ENCODE measurements at places on chromosomes 4 and X.

- no peak for DNase-seq
These were observed 339.1 kb downstream of the GALNTL6 start for GRCh38 chr4:172152284-172152683.

DNA sequence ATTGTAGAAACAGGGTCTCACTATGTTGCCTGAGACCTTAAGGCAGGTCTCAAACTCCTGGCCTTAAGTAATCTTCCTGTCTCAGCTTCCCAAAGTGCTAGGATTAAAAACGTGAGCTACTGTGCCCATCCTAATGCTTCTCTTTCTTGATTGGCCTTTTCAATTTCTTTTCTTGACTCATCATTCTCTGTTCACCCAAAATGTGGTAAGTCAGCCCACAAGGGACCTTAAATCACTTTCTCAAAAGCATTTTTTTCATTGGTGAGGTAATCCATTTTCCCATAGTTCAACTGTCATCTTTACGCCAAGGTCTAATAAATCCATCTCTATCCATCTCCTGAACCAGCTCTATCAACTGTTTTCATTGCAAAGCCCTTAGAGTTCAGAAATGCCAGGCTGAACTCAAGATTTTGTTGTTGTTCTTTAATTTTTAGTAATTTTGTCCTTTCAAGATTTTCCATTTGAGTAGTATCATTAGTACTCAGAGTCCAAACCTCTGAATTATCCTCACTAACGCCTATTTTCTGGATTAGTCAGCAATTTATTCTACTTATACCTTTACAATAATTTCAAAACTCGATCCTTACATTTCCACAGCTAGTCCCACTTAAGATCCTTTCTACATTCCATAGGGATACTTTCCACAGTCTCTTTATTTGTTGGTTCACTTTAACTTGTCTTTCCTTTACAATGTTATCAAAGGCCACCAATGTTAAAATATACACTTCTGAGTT is 528.6 kb downstream of the IL15 start:
- DNase-seq, result no peak

DNA sequence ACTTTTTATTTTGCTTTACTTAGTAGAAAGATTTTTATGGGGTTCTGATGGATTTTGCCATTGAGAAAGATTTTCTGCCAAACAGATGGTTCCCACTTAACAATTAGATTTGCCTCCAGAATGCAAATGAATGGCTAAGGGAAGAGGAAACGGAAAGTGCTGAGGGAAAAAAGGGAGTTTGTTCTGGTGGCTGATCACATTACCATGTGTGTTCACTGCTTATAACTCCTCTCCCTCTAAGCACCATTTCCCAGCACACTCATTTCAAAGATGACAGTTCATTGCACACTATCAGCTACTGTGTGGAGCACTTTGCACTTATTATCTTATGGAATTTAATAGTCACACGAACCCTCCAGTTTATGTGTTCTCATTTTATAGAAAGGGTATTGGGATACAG is 68.0 kb upstream of the GRID2 start:
- DNase-seq, result no peak

DNA sequence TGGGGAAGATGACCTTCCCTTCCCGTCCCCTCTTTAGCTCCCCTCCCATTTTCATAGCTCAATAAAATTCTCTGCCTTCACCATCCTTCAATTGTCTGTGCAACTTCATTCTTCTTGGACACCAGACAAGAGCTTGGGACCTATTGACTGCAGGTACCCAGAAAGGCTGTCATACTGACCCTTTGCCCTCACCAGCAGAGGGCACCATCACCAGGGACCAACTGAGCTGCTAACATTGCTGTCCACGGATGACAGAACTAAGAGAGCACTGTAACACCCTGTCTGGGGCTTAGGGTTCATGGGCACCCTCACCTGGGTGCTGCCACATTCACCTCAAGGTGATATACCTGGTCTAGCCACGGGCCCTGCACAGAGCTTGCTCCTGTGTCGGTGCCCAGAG is 141.3 kb upstream of the VCX3B start:
- no peak for DNase-seq

GRCh38 chr4:24559889-24560288 is 24.5 kb downstream of the DHX15 start:
- DNase-seq, result no peak

- no peak for DNase-seq
These were observed 106.6 kb upstream of the NAP1L5 start for GRCh38 chr4:88804234-88804633.

- peak; percentile 40 for DNase-seq
These were observed 36.1 kb upstream of the IQSEC2 start for GRCh38 chrX:53317365-53318069.

DNA sequence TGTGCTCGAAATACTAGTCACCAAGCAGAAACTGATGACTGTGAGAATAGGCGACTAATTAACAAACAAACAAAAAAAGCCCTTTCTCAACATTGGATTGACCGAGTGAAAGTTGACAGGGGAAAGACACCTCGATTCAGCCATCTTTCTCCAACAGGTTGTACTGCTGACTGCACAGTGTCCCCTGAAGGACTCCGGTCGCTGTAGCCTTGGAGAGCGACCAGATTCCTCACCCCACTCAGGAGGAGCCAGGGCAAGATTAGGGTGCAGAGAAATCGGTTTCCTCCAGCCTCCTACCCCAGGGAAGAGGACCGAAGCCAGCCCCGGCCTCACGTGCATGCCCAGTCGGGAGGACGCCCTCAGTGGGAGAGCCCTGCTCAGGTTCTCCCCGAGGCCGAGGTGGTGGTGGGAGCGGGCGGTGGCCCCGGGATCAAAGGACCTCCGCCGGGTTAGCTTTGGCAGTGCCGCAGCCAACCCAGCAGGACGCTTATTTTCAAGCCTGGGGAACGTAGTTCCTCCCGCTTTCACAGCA is 1.1 kb upstream of the RAP1GDS1 start:
- peak; percentile 30 for DNase-seq

DNA sequence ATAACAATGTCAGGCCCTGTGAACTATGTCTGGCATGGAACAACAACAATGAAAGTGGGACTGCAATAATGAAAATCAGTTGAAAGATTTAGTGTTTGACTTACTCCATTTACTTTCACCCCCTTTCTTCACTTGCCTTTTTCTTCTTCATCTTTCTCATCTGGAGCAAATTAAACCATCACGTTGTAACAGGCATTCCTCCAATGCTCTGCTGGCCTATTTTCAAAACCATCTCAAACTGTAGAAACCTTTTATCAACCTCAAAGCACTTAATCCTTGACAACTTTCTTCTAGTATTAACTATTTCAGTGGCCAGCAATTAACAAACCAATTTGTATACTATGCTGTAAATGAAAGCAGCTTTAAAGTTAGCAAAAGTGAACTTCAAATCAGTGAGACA is 8.3 kb downstream of the KLHL13 start:
- DNase-seq, result no peak

GRCh38 chr4:5891563-5892322 is 1.1 kb downstream of the CRMP1 start:
- no peak for DNase-seq

DNA sequence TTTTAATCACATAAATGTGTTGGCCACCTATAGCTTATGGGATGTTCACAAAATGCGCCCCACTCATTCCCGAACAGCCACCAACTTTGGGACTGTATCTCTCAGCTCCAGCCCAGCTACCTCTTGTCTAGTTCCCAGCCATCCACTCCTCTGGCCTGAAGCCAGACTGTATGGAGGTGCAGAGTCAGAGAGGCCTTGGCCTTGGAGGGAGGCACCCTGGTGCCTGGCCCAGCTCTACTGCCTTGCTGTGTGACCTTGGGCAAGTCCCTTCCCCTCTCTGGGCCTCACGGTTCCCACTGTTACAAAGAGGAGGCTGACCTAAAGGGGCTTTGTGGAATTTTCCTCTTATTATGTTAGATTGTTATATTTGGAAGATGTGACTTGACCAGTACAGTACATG is 13.9 kb downstream of the MAMLD1 start:
- DNase-seq, result no peak

GRCh38 chrX:120136840-120137239 is 21.1 kb upstream of the RHOXF1 start:
- no peak for DNase-seq

Data from T-helper 17 cell (primary cell).